ENCODE measurements at places on chromosomes 4 and X. TPM values are rescaled to one million over a fixed set of nuclear protein-coding genes. Genes with fewer than 3 reads are reported as not detected.

GRCh38 chr4:112664611-112665010 lies 27.7 kb downstream of the LARP7 start:
- no peak for DNase-seq
- no peaks in the 10 kb centered on the region for H3K36me3 ChIP-seq
- no peak overlapping the region for H3K4me3 ChIP-seq
- no peaks in the 10 kb centered on the region for H3K27me3 ChIP-seq
- no peaks in the 10 kb centered on the region for H3K4me1 ChIP-seq

GRCh38 chrX:45801554-45801953 lies 600.9 kb upstream of the DIPK2B start:
- peak overlapping the region; percentile 86 for H3K4me3 ChIP-seq
- peaks cover 78% of the 10 kb centered on the region for H3K4me1 ChIP-seq
- peaks cover 7% of the 10 kb centered on the region for H3K27me3 ChIP-seq
- no peak for DNase-seq
- H3K27ac ChIP-seq: peak overlapping the region; percentile 58

SMR3B gene
- total RNA-seq: not detected

F8A3 gene
- 0.23 TPM for total RNA-seq

SEL1L3 gene
- total RNA-seq: 61.2 TPM

NHSL2 gene
- 0.26 TPM for total RNA-seq

GRCh38 chr4:168710353-168710946 lies 213.6 kb downstream of the PALLD start:
- peaks cover 13% of the 10 kb centered on the region for H3K4me1 ChIP-seq
- DNase-seq: no peak
- no peak overlapping the region for H3K27ac ChIP-seq
- no peaks in the 10 kb centered on the region for H3K36me3 ChIP-seq
- no peaks in the 10 kb centered on the region for H3K27me3 ChIP-seq

GRCh38 chrX:136954930-136955329 lies 74.4 kb upstream of the RBMX start:
- no peak for DNase-seq
- peaks cover 11% of the 10 kb centered on the region for H3K27me3 ChIP-seq
- H3K27ac ChIP-seq: no peak overlapping the region
- no peaks in the 10 kb centered on the region for H3K4me1 ChIP-seq

DNA sequence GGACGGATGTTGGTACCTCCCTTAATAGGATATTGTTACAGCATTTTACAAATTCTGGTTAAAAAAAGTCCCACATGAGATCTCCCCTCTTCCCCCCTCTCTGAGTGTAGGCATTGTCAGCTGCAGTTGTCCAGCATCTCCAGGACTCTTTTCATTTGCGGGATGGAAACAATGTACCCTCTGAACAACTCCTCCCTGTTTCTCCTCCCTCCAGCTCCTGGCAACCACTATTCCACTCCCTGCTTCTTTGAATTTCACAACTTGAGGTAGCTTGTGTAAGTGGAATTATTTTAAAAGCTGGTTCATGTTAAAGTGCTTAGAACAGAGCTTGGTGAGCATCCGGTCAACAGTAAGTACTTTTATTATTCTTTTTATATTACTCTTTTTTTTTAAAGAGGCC lies 69.8 kb downstream of the TBL1X start:
- no peak overlapping the region for H3K4me3 ChIP-seq
- H3K27me3 ChIP-seq: no peaks in the 10 kb centered on the region
- peaks cover 27% of the 10 kb centered on the region for H3K4me1 ChIP-seq
- H3K27ac ChIP-seq: no peak overlapping the region
- DNase-seq: no peak

GRCh38 chr4:3196670-3197359 lies 52.1 kb upstream of the MSANTD1 start:
- no peaks in the 10 kb centered on the region for H3K36me3 ChIP-seq
- H3K4me3 ChIP-seq: no peak overlapping the region
- no peak for DNase-seq
- no peaks in the 10 kb centered on the region for H3K27me3 ChIP-seq
- peaks cover 59% of the 10 kb centered on the region for H3K4me1 ChIP-seq

GRCh38 chr4:1094336-1094690 lies 19.1 kb downstream of the RNF212 start:
- no peaks in the 10 kb centered on the region for H3K36me3 ChIP-seq
- no peak overlapping the region for H3K4me3 ChIP-seq
- no peak overlapping the region for H3K27ac ChIP-seq
- H3K4me1 ChIP-seq: no peaks in the 10 kb centered on the region

FAM9B gene
- total RNA-seq: not detected

GRCh38 chr4:139556071-139556723 lies at the start of gene SETD7:
Gene SETD7 (minus strand): TSS chr4:139556219. CDS start chr4:139556137, 82 bp downstream.
- H3K4me1 ChIP-seq: peaks cover 66% of the 10 kb centered on the region
- DNase-seq: peak; percentile 60
- peak within 1 kb of the TSS; percentile 98 for H3K4me3 ChIP-seq
- H3K27ac ChIP-seq: peak within 1 kb of the TSS; percentile 92
- H3K36me3 ChIP-seq: peaks cover 9% of the 10 kb centered on the region

PLP2 gene
- 266 TPM for total RNA-seq
